Activated T-cell treated with anti-CD3 and anti-CD28 coated beads, Interleukin-2, amount 50 U/mL, for 24 hours (primary cell): ENCODE measurements at places on chromosomes 16 and 17.

DNA sequence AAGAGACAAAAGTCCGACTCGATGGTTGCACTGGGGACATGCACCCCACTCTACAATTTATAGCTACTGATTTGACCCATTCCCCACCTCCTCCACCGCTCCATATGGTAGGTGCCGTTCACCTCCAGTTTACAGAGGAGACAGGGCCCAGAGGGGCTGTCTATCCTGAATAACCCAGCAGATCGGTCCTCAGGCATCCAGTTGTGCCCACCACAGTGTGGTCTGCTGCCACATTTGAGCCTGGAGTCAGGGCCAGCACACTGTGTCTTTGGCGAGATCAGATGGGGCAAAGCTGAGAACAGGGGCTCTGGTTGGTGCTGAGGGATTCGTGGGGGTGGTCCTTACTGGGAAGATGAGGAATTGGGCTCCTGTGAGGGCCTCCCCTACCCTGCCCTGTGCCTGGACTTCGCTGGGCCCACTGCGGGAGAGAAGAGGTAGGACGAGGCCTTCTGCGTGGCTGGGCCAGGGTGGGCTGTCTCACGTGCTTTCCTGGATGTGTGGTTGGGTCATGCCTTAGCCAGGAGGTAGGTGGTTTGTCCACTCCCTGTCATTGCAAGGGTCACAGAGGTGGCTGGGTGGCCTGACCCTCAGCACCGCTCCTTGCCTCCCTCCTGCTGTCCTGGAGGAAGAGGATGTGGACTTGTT is 2.8 kb downstream of the ADCY7 start:
- DNase-seq = peak; percentile 34

DNA sequence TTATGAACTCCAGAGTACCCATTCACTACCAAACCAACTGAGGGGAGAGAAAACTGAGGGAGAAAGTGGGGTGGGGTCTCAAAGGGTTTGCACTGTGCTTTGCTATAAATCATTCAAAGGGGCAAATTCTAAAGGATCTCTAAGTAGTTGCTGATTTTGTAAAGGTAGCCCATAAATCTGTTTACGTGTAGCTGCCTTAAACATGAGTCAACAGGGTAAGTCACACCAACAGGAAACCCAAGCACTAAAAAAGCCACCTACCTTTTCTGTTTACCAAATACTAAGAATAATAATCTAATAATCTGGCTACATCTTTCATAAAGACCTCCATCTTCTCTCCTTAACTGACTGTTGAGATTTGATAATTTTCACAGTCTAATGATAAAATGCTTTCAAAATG is 8.4 kb upstream of the HSBP1 start:
- no peak for DNase-seq

DNA sequence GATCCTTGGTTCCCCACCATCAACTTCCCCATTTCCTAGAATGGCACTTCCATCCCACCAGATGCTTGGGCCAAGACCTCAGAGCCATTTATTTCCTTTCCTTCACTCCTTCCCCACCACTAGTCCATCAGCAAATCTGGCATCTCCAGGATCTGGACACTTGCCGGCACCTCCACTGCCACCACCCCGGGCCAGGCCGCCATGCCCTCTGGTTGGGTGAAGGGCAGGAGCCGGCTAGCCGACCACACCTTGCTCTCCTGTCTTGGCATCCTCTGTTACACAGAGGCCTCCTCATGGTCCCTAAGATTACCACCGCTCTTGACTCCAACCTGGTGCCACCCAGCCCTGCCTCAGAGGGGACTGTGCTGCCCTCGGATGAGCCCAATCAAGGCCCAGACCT is 104.5 kb downstream of the RMI2 start:
- DNase-seq = no peak

DNA sequence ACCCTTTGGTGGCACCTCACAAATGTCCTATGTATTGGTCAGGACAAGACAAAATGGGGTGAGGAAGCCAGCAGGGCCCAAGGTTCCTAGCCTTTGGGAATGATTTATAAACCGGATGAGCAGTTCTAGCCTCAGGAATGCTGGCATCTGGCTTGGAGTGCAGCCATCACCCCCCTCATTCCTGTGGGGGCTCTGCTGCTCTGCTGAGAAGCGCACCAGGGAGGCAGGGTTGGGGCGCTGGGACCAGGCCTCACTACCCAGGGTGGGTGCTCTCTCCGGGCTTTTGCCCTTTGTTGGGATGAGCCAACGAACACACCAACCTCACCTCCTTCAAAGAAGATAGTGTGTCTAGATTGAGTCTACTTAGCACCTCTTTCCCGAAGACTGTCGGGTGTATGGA is 39.2 kb downstream of the TMEM11 start:
- DNase-seq = no peak

GRCh38 chr16:67441907-67442306 is 11.0 kb downstream of the HSD11B2 start:
- no peak for DNase-seq

DNA sequence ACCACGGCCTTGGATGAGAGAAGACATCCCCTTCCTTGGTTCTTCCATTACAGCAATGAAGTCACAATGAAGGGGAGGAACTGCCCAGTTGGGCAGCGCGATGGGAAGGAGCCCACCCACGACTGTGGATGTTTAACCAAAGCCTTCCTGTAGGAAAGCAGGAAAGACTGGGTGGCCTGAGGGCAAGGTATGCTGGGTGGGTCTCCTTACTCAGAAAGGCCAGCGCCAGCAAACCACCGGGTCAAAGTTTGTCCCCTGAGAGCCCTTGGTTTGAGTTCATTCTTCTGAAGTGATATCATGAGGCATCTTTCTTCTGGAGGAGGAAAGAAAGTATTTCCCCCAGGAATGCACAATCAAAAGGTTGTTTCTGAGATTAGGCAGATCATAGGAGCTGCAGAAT is 105.2 kb downstream of the C16orf95 start:
- DNase-seq = no peak

- DNase-seq = no peak
These were observed 12.8 kb downstream of the PECAM1 start for GRCh38 chr17:64377769-64378282.

DNA sequence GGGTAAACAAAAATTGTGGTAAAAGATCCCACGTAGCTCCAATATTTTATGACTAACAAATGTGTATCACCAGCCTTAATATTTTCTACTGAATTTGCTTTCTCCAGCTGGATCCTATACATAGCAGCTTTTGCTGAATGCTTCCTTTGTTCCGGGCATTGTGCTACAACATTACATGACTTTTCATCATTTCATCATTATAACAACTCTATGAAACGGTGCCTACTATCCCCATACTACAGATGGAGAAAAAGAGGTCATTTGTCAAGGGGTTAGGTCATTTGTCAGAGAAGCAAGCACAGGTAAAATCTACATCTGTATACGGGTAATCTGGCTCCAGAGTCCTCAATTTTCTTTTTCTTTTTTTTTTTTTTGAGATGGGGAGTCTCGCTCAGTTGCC is 74.3 kb downstream of the KANSL1 start:
- no peak for DNase-seq

DNA sequence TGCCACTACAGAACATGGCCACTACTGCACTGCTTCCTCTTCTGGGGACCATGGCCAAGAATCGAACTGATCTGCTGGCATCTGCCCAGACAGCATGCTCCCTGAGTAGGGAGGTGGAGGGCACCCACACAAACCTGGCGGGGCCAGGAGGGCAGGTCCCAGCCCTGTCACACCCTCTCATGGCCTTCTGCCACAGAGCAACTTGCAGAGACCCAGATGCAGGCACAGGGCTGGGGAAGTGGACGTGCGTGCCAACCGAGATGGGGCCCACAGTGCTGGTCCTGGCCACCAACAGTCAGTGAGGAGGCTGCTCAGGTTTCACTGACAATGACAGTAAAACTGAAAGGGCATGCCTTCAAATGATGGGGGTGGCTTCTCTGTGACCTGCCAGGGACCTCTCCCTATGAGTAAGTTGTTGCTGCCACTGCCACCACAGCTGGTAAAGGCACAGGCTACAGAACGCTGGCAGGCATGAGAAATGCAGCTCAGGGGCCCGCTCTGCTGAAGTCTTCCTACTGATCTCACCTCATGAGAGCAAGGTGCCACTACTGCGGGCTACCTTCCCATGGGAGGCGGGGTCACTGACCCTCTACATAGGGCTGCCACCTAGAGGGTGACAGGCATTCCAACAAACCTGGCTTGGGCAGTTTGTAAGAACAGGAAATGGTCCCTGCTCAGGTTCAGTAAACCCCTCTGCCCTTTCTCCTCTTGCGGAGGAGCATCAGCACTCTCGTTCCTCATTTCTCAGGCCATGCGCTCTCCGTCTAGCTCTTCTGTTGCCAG is 15.5 kb downstream of the HIC1 start:
- peak; percentile 75 for DNase-seq

DNA sequence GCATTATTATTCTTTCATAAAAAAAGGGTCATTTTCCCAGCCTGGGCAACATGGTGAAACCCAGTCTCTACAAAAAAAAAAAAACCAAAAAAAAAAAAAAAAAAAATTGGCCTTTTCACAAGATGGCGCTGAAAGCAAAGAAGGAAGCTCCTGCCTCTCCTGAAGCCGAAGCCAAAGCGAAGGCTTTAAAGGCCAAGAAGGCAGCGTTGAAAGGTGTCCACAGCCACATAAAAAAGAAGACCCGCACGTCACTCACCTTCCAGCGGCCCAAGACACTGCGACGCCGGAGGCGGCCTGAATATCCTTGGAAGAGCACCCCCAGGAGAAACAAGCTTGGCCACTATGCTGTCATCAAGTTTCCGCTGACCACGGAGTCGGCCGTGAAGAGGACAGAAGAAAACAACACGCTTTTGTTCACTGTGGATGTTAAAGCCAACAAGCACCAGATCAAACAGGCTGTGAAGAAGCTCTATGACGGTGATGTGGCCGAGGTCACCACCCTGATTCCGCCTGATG is 4.9 kb upstream of the PGAP6 start:
- no peak for DNase-seq

DNA sequence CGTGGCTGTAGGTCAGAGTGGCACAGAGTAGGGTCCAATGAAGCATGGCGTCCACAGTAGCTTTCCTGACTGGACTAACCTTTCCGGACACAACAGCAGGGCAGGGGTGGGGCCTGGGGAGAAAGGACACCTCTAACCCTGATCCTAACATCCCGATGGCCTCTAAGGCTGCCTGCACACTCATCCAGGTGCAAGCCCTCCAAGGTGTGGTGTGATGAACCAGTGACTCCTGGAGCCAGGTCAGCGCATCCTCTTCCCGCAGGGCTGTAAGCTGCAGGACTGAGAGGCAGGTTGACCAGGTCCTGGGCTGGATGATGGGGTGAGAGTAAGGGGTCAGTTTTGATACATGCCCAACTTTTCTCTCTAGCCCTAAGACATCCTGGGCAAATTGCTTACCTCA is 3.1 kb upstream of the ERBB2 start:
- DNase-seq = no peak

GRCh38 chr17:60372790-60373483 is 19.0 kb downstream of the USP32 start:
- no peak for DNase-seq

GRCh38 chr16:2276368-2277195 is 8.7 kb upstream of the RNPS1 start:
- DNase-seq = no peak

DNA sequence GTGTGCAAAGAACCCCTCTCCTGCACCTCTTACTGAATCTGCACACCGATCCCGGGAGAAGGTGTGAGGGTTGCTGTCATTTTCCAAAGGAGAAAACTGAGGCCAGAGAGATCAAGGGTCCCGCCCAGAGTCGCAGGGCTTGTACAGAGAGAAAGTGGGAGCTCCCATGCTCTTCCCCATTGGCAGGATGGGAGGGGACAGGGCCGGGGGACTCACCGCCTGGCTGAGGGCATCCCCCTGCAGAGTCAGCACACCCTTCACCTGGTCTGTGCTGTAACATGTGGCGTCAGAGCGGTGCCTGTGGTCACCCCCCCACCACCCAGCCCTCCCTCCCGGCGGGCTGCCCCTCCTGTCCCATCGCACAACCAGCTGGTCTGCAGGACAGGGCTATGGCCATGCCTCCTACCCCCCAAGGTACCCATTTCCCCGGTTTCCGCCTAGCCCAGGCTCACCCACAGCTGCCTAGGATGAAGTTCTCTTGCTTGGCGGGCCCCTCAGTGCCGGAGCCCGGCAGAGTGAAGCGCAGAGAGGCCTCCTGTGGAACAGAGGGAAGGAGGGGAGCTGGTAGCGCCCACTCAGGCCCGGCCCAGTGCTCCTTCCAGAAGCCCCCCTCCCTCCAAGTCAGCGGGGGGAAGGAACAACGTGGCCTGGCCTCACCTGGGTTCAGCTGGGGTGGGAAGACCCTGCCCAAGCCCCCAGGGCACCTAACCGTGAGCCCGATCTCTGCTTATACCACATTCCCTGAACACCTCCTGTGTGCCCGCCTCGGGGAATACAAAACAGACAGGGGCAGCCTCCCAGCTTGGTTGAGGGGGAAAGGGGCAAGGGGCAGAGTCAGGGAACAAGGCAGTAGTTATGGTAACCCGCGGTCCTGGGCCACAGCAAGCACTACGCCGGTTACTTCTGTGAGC is 1.1 kb downstream of the ROGDI start:
- DNase-seq = no peak

GRCh38 chr17:70378076-70378475 is 208.7 kb downstream of the KCNJ2 start:
- no peak for DNase-seq
